Stimulated activated CD4-positive, alpha-beta T cell treated with anti-CD3 and anti-CD28 coated beads, Interleukin-12 subunit alpha, Interleukin-12 subunit beta, amount 100 ng/mL, for 48 hours (primary cell): ENCODE measurements at places on chromosomes 7 and 10.

GRCh38 chr10:112448888-112449287, 1.9 kb downstream of the VTI1A start:
- no peak for DNase-seq

- DNase-seq: no peak
These were observed 6.9 kb upstream of the WIPI2 start for GRCh38 chr7:5183155-5183554.

DNA sequence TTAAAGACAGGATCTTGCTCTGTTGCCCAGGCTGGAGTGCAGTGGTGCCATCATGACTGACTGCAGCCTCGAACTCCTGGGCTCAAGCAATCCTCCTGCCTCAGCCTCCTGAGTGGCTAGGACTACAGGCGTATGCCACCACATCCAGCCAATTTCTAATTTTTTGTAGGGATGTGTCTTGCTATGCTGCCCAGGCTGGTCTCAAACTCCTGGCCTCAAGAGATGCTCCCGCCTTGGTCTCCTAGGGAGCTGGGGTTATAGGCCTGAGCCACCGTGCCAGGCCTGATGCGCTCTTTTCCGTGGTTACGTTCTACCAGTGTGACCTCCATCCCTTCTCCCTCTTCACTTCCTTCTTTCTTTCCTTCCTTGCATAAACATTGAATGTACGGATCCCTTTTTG, 34.2 kb upstream of the IL15RA start:
- no peak for DNase-seq

- DNase-seq: no peak
These were observed 29.1 kb downstream of the UBE2H start for GRCh38 chr7:129923709-129924108.

GRCh38 chr7:124130-124949, 68.0 kb upstream of the FAM20C start:
- no peak for DNase-seq

- DNase-seq: no peak
These were observed 41.1 kb downstream of the FAM20C start for GRCh38 chr7:233249-234035.

DNA sequence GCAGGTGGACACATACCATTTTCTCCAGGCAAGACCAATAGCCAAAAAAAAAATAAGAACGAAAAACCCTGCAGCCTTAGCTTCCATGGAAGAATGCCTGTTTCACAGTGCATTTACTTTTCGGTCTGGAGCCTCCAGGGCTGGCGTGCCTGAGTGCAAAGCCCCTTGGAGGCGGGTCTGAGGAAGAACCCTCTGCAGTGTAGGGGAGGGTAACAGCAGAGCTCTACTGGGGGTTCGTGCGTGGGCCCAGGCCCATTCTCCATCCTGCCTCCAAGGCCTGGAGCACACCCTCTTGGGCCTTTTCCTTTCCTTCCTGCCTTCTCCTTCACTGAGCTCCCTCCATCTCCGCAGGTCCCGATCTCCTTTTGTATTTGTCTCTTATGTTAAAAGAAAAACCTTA, 172.3 kb upstream of the GLI3 start:
- DNase-seq: no peak

- DNase-seq: no peak
These were observed 434.7 kb upstream of the GRM3 start for GRCh38 chr7:86209036-86209435.
